ENCODE measurements at places on chromosomes 2 and 18. TPM values are rescaled to one million over a fixed set of nuclear protein-coding genes. Genes with fewer than 3 reads are reported as not detected.

OSBPL1A gene
- total RNA-seq, result 38.6 TPM

INPP5D gene
- 0.59 TPM for total RNA-seq

ARHGAP28 gene
- total RNA-seq, result 0.03 TPM

SESTD1 gene
- 82.7 TPM for total RNA-seq

CD28 gene
- total RNA-seq, result not detected

REG1B gene
- not detected for total RNA-seq

PRKAG3 gene
- total RNA-seq, result 0.52 TPM

ARHGAP25 gene
- 0.10 TPM for total RNA-seq

MYOM1 gene
- 2.5 TPM for total RNA-seq

OSGEPL1 gene
- total RNA-seq, result 7.0 TPM

SULT1C4 gene
- total RNA-seq, result 0.17 TPM

LRRC30 gene
- total RNA-seq, result not detected

AP1S3 gene
- total RNA-seq, result 18.6 TPM

FHOD3 gene
- total RNA-seq, result 7.0 TPM

NT5C1B gene
- total RNA-seq, result not detected

FABP1 gene
- not detected for total RNA-seq

MATN3 gene
- total RNA-seq, result 3.4 TPM

RAX gene
- not detected for total RNA-seq

TGFA gene
- total RNA-seq, result 2.8 TPM

MALL gene
- 48.5 TPM for total RNA-seq

GPR75 gene
- 1.5 TPM for total RNA-seq

CYRIA gene
- total RNA-seq, result 5.5 TPM

NPAS2 gene
- 27.7 TPM for total RNA-seq

C2orf72 gene
- total RNA-seq, result 6.3 TPM

All from smooth muscle cell of the pulmonary artery (primary cell).